ENCODE measurements at places on chromosomes 1 and 21. TPM values are rescaled to one million over a fixed set of nuclear protein-coding genes. Genes with fewer than 3 reads are reported as not detected.
A peak's percentile ranks its signal among the peaks of the same experiment; 100 is the strongest.

Gene DUSP10
- total RNA-seq: 1.6 TPM

Gene CD5L
- total RNA-seq: not detected

Gene GPR25
- total RNA-seq: not detected

Gene TMEM61
- total RNA-seq: 0.44 TPM

Gene UBE2U
- total RNA-seq: not detected

Gene FGR
- 0.46 TPM for total RNA-seq

- no peak overlapping the region for H3K4me3 ChIP-seq
- no peaks in the 10 kb centered on the region for H3K27me3 ChIP-seq
- peaks cover 26% of the 10 kb centered on the region for H3K4me1 ChIP-seq
These were observed 5.4 kb upstream of the SFN start for GRCh38 chr1:26857473-26858060.

- H3K27ac ChIP-seq: no peak overlapping the region
- no peak for DNase-seq
- no peak overlapping the region for H3K4me3 ChIP-seq
- H3K36me3 ChIP-seq: no peaks in the 10 kb centered on the region
- no peaks in the 10 kb centered on the region for H3K27me3 ChIP-seq
- H3K4me1 ChIP-seq: no peaks in the 10 kb centered on the region
These were observed 1146.8 kb upstream of the B3GALT2 start for GRCh38 chr1:194333240-194333639.

GRCh38 chr1:3018576-3018975 is 2.7 kb upstream of the ACTRT2 start:
- DNase-seq: no peak
- peaks cover 15% of the 10 kb centered on the region for H3K4me1 ChIP-seq
- H3K27ac ChIP-seq: no peak overlapping the region
- H3K36me3 ChIP-seq: peaks cover 6% of the 10 kb centered on the region
- H3K4me3 ChIP-seq: no peak overlapping the region
- peaks cover 9% of the 10 kb centered on the region for H3K27me3 ChIP-seq

DNA sequence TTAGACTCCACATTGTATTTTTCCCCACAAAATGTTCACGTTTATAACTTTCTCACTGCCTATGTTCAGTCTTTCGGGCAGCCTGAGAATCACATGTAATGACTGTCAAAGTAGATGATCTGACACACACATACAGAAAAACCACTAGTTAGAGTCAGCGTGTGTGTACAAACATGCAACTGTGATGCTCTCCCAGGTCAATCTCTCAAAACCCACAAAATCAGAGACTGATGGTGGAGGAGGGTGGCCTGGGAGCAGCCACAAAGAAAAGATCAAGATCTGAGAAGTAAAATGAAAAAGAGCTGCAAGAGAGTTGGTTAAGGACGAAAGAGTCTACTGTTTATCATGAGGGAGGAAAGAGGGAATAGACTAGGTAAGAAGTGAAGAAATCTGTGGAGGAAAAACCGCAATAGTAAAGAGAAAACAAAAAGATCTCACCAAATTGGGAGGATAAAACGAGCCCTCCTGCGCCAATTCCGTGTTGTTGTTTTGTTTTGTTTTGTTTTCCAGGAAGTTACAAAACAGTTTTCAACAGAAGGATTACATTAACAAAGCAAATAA is 2.3 kb downstream of the EGLN1 start:
- H3K4me3 ChIP-seq: peak overlapping the region; percentile 80
- H3K36me3 ChIP-seq: no peaks in the 10 kb centered on the region
- H3K27me3 ChIP-seq: peaks cover 52% of the 10 kb centered on the region
- no peak for DNase-seq
- peaks cover 43% of the 10 kb centered on the region for H3K4me1 ChIP-seq

- no peaks in the 10 kb centered on the region for H3K36me3 ChIP-seq
- H3K4me3 ChIP-seq: no peak overlapping the region
- no peaks in the 10 kb centered on the region for H3K27me3 ChIP-seq
- no peak for DNase-seq
- H3K4me1 ChIP-seq: peaks cover 6% of the 10 kb centered on the region
- H3K27ac ChIP-seq: no peak overlapping the region
These were observed 32.0 kb upstream of the SLC30A1 start for GRCh38 chr1:211610779-211611556.

- no peak for DNase-seq
- no peaks in the 10 kb centered on the region for H3K27me3 ChIP-seq
- H3K27ac ChIP-seq: peak overlapping the region; percentile 26
- no peaks in the 10 kb centered on the region for H3K36me3 ChIP-seq
- H3K4me3 ChIP-seq: no peak overlapping the region
These were observed 146.1 kb downstream of the SPATA46 start for GRCh38 chr1:162230517-162230916.

GRCh38 chr1:114104949-114105348 is 48.7 kb downstream of the SYT6 start:
- H3K4me3 ChIP-seq: no peak overlapping the region
- peaks cover 49% of the 10 kb centered on the region for H3K4me1 ChIP-seq
- peaks cover 61% of the 10 kb centered on the region for H3K36me3 ChIP-seq
- DNase-seq: no peak

DNA sequence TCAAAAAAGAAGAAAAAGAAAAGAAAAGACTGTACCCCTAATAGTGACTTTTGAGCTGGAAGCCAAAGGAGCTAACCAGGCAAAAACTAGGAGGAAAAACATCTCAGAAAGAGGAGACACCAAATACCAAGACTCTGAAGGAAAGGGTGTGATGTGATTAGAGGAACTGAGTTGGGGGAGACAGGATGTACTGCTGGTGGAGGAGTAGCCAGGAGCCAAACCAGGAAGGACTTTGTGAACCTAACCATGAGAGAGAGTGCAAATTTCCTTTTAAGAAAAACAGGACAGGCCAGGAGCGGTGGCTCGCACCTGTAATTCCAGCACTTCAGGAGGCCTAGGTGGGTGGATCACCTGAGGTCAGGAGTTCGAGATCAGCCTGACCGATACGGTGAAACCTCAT is 4.1 kb upstream of the RBP7 start:
- no peak overlapping the region for H3K27ac ChIP-seq
- H3K36me3 ChIP-seq: no peaks in the 10 kb centered on the region
- no peak for DNase-seq
- no peak overlapping the region for H3K4me3 ChIP-seq

DNA sequence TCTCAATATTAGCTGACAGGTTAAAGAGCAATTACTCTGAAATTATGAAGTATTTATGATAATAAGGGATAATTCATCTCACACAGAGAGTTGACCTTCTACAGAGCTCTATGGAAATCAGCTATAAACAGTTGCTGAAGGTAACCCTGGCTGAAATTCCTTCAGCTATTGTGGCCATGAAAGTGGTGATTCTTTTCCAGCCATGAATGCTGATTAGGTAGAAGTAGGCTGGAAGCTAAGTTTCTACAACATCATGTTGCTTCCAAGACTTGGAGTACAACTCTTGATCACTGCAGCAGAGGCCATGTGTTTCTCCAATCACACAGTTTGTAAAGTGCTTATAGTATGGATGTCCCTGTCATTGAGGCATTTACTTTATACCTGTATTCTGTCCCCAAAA is 2128.9 kb downstream of the MRPL39 start:
- peaks cover 8% of the 10 kb centered on the region for H3K4me1 ChIP-seq
- no peak for DNase-seq
- no peak overlapping the region for H3K27ac ChIP-seq
- no peak overlapping the region for H3K4me3 ChIP-seq

- DNase-seq: no peak
- H3K4me3 ChIP-seq: no peak overlapping the region
- no peak overlapping the region for H3K27ac ChIP-seq
These were observed 416 bp upstream of the TNFRSF14 start for GRCh38 chr1:2555634-2556276.

DNA sequence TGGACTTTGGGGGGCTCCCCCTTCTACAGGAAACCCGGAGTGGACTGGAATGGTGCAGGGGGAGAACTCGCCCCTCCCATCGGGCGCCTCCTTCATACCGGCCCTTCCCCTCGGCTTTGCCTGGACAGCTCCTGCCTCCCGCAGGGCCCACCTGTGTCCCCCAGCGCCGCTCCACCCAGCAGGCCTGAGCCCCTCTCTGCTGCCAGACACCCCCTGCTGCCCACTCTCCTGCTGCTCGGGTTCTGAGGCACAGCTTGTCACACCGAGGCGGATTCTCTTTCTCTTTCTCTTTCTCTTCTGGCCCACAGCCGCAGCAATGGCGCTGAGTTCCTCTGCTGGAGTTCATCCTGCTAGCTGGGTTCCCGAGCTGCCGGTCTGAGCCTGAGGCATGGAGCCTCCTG is at the start of gene TNFRSF14:
Gene TNFRSF14 (plus strand): TSS at position 95 of the 401 bp plus-strand sequence. CDS start 294 bp downstream, at position 389.
- H3K27me3 ChIP-seq: no peaks in the 10 kb centered on the region
- H3K4me3 ChIP-seq: no peak within 1 kb of the TSS
- H3K4me1 ChIP-seq: peaks cover 4% of the 10 kb centered on the region

DNA sequence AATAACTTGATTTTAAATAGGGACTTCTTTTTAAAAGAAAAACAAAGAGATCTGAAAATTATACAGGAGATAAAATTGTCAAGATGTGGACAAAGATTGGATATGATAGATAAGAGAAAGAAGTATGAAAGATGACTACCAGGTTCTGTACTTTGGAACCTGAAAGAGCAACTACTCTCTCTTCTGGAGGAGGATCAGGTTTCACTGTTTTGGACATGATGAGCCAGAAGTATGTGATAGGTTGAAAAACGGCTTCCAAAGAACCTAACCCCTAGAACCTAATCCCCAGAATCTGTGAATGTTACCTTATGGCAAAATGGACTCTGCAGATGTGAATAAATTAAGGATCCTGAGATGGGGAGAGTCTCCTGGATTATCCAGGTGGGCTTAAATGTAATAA is 26.2 kb downstream of the RSBN1 start:
- no peaks in the 10 kb centered on the region for H3K27me3 ChIP-seq

DNA sequence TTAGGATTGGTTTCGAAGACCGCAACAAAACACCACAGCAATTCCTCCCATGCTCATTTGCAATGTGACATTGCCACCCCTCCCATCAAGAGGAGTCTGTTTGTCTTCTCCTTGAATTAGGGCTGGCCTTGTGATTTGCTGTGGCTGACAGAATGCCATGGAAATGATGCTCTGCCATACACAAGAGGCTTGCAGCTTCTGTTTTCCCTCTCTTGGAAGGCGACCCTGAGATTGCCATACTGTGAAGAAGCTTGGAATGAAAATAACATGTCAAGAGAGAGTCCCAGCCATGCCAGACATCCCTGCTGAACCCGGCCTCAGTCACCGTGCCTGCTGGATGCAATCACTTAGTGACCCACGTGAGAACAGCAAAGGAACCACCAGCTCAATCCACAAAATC is 212.4 kb downstream of the CRB1 start:
- 0 out of 2 replicates have a peak, but pooled peaks cover 3% of the 10 kb centered on the region for H3K4me1 ChIP-seq
- H3K27ac ChIP-seq: no peak overlapping the region
- no peak overlapping the region for H3K4me3 ChIP-seq
- no peak for DNase-seq

DNA sequence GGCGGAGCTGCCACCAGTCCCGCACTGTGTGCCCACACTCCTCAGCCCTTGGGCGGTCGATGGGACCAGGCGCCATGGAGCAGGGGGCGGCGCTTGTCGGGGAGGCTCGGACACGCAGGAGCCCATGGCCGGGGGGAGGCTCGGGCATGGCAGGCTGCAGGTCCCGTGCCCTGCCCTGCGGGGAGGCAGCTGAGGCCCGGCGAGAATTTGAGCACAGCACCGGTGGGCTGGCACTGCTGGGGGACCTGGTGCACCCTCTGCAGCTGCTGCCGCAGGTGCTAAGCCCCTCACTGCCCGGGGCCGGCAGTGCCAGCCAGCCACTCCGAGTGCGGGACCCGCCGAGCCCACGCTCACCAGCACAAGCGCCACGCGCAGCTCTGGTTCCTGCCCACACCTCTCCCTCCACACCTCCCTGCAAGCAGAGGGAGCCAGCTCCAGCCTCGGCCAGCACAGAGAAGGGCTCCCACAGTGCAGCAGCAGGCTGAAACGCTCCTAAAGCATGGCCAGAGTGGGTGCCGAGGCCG is 267.7 kb downstream of the RYR2 start:
- no peak overlapping the region for H3K4me3 ChIP-seq
- peak; percentile 18 for DNase-seq
- no peak overlapping the region for H3K27ac ChIP-seq
- peaks cover 7% of the 10 kb centered on the region for H3K4me1 ChIP-seq

DNA sequence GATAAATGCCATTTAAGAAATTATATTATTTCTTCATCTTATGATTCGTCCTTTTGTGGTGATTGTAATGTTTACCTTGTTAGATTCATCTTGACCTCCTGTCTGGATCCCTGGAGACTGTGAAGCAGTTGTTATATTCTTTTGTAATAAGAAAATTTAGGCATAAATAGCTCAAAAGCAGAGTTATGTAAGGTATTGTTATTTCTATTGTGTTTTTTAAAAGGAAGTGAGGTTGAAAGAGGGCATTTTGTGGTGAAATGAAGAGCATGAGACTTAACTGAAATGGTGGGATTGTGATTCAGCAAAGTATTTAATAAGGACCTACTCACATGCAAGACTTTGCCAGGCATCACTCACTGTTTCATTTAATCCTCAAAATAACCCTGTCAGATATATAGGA is 104.0 kb downstream of the PDE4B start:
- 0 out of 2 replicates have a peak, but pooled peaks cover 3% of the 10 kb centered on the region for H3K4me1 ChIP-seq
- no peak overlapping the region for H3K27ac ChIP-seq
- H3K4me3 ChIP-seq: no peak overlapping the region
- H3K36me3 ChIP-seq: no peaks in the 10 kb centered on the region

DNA sequence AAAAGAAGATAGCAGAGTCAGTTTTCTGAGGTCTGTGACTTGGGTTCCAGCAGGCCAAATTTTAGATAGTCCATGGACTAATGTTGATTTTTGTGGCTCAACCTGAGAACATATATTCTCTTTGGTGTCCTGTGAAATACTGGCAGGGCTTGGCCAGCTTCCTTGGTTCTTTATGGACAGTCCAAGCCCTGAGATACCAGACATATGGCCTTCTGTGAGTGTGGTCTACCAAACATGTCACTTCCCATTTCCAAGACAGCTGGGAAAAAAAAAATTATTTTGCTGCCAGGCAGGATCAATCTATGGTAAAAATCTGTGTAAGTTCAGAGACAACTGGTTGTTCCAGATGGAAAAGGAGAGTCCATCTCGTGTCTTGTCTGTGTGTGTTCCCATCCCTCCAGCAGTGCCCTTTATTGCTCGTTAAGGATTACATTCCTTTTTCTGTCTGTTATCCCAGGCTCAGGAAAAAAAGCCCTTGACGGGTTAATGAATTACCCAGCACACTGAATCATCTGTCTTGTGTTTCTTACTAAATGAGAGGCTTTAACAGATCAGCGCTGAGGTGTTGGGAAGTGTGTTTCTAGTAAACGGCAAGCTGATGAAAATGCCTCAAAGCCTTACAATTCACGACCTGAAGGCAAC is 33.4 kb upstream of the XPR1 start:
- no peak for DNase-seq
- H3K27me3 ChIP-seq: no peaks in the 10 kb centered on the region
- no peak overlapping the region for H3K4me3 ChIP-seq
- H3K4me1 ChIP-seq: no peaks in the 10 kb centered on the region
- H3K36me3 ChIP-seq: no peaks in the 10 kb centered on the region

- H3K36me3 ChIP-seq: peaks cover 25% of the 10 kb centered on the region
- no peak overlapping the region for H3K4me3 ChIP-seq
- no peak for DNase-seq
- H3K4me1 ChIP-seq: peaks cover 9% of the 10 kb centered on the region
These were observed 34.8 kb upstream of the CD101 start for GRCh38 chr1:116966791-116967190.

GRCh38 chr1:194296201-194296600 is 1109.8 kb upstream of the B3GALT2 start:
- H3K27ac ChIP-seq: no peak overlapping the region
- no peak for DNase-seq
- H3K4me3 ChIP-seq: no peak overlapping the region
- no peaks in the 10 kb centered on the region for H3K36me3 ChIP-seq
- peaks cover 35% of the 10 kb centered on the region for H3K27me3 ChIP-seq
- peaks cover 11% of the 10 kb centered on the region for H3K4me1 ChIP-seq

GRCh38 chr1:155009221-155009711 is 6.7 kb downstream of the ZBTB7B start:
- no peak for DNase-seq
- peaks cover 61% of the 10 kb centered on the region for H3K4me1 ChIP-seq
- peaks cover 4% of the 10 kb centered on the region for H3K36me3 ChIP-seq

Measured in WTC11 (cell line).